ENCODE measurements at places on chromosomes 7 and 10.

- no peak for DNase-seq
Measured at GRCh38 chr10:45278860-45279498, 36.4 kb downstream of the OR13A1 start.

GRCh38 chr7:21099432-21099831 is 312.7 kb upstream of the SP8 start:
- no peak for DNase-seq

GRCh38 chr7:156684661-156685060 is 44.1 kb downstream of the RNF32 start:
- DNase-seq: no peak

DNA sequence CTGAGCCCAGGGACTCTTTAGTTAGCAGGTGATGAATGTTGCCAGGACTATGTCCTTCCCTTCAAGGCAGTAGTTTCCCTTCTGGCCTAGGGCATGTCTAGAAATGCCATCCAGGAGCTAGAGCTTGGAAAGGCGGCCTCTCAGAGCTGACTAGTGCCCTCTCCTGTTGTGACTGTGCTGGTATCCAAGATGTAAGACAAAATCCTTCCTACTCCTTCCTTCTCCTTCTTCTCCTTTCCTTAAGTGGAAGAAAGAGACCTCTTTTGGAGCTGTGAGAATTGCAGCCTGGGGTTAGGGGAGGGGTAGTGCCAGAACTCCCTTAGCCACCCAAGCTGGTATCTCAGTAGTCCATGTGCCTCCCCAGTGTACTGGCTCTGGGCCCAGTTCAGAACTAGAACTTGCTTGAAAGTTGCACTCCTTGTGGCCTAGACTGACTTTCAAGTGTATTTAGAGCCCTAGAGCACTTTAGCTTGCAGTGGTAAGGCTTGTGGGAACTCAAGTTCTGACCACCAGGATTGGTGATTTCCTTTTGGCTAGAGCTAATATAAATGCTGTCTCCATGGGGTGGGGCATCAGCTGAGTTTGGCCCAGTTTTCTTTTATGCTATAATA is 118.8 kb downstream of the NPSR1 start:
- DNase-seq: no peak

- DNase-seq: no peak
Measured at GRCh38 chr7:7911369-7912123, 57.0 kb upstream of the GLCCI1 start.

DNA sequence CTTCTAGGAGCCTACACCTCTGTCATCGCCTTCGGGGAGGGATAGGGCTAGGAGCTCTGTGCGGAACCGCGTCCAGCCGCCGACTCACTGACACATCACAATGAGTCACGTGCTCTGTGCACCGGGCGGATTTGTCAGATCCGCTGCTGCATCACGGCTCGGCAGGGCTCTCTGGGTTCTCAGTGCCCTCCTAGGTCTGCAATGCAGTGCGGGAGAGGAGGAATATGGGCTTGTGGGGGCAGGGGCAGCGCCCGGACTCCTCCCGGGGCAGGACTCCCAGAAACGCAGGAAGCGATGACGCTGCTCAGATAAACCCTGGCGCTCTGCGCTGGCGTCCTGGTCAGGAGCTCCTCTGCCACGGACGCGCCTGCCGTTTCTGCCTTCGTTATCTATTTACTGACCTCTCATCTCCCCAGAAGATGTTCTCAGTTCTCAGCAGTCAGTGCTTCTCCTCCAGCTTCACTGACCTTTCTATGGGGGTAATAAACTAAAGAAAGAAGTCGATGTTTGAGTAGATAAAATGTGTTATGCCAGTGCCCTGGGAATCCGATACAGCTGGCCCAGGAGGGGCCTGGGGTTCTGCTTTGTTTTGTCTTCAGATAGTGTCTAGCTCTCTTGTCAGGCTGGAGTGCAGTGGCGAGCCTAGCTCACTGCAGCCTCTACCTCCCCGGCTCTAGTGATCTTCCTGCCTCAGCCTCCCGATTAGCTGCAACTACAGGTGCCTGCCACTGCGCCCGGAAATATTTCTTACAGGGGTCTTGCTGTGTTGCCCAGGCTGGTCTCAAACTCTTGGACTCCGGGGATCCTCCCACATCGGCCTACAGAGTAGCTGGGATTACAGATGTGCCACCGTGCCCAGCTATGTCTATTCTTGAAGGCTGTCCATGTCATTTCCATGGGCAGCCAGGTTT is 22.8 kb upstream of the ITGB1 start:
- DNase-seq: peak; percentile 68

DNA sequence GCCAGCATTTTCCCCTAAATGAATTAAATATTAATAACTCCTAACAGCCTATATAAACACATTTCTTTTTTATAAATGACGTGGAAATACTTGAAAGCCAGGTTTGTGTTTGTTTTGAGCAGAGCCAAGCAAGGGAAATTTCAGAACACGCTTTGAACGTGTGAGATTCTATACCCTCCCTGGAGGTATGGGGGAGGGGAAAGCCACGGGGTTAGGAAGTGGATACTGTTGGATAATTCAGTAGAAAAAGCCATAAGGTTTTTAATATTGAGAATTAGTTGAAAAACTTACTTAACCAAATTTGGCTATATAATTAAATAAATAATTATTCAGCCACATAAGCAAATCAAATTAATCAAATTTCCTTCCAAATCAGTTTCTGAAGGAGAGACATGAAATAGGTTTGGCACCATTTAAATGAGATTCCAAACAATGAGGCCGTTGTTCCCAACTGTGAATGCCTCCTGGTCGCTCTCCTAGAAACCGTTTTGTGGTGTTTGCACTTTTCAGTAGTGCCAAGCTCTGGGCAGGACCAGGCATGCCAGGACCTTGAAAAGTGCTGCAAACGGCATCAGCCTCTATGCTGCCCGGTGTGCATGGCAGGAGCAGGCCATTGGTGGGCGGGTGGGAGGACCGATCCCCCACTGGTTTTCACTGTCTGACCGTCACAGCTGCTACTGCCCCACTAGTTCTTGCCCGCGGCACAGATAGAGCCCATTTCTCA is 88.1 kb downstream of the SEPTIN14 start:
- DNase-seq: no peak

DNA sequence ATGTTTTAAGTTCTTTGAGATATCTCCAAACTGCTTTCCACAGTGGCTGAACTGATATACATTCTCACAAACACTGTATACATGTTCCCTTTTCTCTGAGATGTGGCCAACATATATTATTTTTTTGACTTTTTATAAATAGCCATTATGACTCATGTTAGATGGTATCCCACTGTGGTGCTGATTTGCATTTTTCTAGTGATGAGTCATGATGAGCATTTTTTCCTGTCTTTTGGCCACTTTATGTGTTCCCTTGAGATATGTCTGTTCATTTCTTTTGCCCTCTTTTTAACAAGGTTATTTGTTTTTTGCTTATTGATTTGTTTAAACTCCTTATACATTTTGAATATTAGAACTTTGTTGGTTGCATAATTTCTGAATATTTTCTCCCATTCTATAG is 1055.1 kb downstream of the NXPH1 start:
- no peak for DNase-seq

GRCh38 chr10:127580822-127581221 is 31.7 kb downstream of the NPS start:
- DNase-seq: no peak

- no peak for DNase-seq
Measured at GRCh38 chr7:42698600-42699374, 213.1 kb downstream of the C7orf25 start.

Data from activated T-helper 1 cell treated with anti-CD3 and anti-CD28 coated beads, Interleukin-2, amount 50 U/mL, for 16 hours (primary cell).